Globus pallidus (tissue), 1 donor: ENCODE measurements at places on chromosomes 2 and 18.
A peak's percentile ranks its signal among the peaks of the same experiment; 100 is the strongest.

GRCh38 chr2:98948956-98949739 is 13.1 kb upstream of the CRACDL start:
- DNase-seq: no peak

- peak; percentile 80 for DNase-seq
Observed at GRCh38 chr2:95121407-95122196, at the start of gene MRPS5. MRPS5 (minus strand) TSS chr2:95121808; CDS start chr2:95121791, 17 bp downstream.

DNA sequence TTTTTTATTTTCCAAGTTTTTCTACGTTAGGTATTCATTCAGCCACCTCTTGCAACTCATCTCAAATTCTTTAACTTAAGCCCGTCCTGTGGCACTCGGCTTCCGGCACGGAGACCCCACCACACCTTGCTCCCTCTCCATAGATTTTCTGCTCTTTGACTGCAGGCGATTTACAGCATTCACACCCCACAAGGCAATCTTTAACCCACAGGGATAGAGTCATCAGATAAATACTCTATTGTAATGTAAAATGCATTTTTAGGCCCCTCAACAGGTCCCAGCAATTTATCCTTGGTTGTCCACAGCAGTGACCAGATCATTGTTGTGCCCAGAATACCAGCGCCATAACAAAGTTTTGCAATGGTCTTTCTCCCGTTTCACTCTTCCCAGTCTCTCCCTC is 132.3 kb upstream of the EPHA4 start:
- no peak for DNase-seq

DNA sequence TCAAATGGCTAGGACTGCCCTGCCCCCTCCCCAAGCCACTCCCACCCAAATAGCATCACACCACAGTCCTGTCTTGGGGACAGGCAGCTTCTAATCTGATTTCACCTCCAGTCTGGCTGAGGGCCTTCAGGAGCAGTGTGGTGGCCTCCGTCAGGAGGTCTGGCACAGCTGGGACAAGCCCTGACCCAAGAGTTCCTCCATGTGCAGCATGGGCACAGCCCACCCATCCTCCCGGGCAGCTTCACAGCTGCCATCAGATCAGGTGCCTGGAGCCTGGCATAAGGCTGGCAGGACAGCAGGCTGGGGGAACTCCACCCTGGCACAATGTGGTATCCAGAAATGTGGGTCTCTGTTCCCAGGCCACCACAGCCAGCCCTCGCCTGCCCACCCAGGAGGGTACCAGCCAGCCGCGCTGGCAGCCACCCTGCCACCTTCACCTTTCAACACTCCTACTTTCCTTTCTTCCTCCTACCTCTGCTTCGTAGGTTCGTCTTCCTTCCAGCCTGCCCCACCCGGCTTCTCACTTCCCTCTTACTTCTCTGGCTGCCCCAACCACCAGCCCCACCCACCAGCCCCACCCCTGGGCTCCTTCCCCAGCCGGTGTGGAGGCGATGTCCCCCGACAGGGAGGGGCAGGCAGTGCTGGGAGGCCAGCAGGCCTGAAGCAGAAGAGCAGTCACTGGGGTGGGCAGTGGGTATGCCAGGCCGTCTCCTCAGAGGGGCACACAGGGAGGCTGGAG is at the start of gene CAPG:
Gene CAPG, minus strand, starts transcription at position 522 of the 739 bp plus-strand sequence. CDS start 8,221 bp downstream, outside the sequence.
- no peak for DNase-seq

- no peak for DNase-seq
Observed at GRCh38 chr2:235271936-235272335, 221.9 kb upstream of the AGAP1 start.

DNA sequence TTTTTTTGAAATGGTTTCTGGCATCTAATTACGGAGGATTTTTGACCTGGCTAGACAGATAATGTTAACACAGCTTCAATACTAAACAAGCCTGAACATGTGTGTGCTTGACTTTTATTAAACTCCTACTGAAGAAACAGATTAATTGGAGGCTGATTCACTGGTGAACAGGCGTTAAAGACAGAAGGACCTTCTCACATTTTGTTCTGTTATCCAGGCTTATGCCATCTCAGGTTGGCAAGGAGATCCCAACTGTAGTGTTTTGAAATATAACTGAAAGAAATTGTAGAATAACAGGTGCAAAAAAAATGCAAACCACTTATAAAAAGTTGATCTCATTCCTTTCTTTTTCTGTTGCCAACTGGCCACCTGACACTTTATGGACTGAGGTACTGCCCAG is 269.6 kb downstream of the ARHGAP15 start:
- DNase-seq: no peak

DNA sequence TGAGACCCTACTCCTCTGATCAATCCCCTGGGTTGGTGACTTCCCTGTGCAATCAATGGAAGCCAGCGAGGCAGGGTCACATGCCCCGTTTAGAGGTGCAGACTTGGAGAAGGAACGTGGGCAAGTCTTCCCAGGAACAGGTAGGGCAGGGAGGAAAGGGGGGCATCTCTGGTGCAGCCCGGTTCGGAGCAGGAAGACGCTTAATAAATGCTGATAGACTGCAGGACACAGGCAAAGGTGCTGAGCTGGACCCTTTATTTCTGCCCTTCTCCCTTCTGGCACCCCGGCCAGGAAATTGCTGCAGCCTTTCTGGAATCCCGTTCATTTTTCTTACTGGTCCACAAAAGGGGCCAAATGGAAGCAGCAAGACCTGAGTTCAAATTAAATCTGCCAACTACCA is 821 bp upstream of the PROC start:
- no peak for DNase-seq

DNA sequence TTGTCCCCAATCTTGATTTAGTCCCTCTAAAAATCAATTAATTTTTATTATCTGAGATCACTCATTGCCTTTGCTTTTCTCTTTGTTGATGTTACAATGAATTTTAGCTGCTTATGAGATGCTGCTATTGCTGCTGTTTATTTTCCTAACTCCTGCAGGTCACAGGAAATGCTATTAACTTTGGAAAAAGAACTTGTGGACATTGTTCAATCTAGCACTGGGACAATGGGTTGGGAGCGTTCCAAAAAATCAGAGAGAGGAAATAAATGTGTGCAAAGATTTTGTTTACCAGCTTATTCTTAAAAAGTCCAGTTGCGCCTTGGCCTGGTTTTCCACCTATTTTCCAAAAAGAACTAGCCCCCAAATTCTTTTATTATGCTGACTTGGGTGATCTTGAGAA is 268.3 kb downstream of the PTH2R start:
- no peak for DNase-seq
